Anterior cingulate cortex (tissue), 58 donors: ENCODE measurements at places on chromosomes 16 and 17.

- no peak for DNase-seq
Measured at GRCh38 chr17:81578561-81579225, 26.5 kb upstream of the FAAP100 start.

DNA sequence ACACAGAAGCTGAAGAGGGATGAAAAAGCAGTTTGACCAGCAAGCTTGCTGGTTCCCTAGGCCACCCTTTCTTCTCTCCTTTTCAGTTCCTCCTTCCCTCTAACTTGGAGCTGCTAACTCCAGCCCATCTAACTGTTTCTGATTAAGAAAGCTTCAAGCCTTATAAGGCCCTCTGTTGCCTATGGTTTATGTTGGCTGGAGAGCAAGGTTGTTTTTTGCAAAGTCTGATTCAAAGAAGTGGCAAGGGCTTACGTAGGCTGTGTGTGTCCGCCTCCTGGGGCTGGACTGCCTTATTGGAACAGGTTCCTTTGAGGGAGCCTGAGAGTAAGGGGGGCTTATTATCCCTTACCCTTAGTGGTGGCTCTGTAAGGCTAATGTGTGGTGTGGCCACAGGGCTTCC is 7.1 kb downstream of the AKAP1 start:
- no peak for DNase-seq

- no peak for DNase-seq
Measured at GRCh38 chr17:5422505-5422904, 2.5 kb downstream of the RPAIN start.

DNA sequence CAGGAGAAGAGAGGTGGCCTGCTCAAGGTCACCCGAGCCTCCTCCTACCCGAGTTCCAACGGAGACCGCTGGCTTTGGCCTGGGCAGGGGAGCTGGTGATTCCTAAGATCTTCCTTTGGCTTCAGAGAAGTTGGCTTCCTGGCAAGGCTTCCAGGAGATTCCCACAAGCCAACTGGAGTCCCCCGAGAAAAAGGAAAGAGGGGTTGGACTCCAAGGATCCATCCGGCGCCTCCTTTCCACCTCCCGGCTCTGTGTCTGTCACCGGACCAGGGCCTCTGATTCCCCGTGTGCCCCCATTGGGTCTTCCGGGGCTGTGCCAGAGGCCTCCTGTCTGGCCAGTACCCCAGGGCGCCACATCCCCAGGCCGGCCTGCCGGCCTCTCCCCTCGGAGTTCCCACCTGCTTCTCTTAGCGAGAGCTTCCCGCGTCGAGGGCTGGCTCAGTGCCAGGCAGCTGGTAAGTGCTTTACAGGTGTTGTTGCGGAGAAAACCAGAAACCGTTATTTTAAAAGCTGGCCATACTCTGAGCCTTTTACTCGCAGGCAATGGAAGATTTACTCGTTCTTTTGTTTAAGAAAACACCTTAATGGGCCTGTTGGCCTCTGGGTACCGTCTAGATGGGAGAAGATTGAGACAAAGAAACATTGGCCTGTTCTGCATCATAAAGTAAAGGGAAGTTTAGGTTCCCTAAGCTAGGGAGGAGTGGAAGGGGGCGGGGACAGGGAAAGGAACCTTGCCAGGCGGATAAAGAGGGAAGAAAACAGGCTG is 258.4 kb upstream of the SDK2 start:
- no peak for DNase-seq

- DNase-seq: no peak
Measured at GRCh38 chr16:70601576-70602575, 44.5 kb upstream of the IL34 start.

- DNase-seq: no peak
Measured at GRCh38 chr16:67387479-67388079, 5.7 kb downstream of the TPPP3 start.

- DNase-seq: no peak
Measured at GRCh38 chr17:39719563-39720355, 10.6 kb downstream of the MIEN1 start.

- DNase-seq: no peak
Measured at GRCh38 chr17:42603318-42603717, 5.9 kb downstream of the RETREG3 start.

DNA sequence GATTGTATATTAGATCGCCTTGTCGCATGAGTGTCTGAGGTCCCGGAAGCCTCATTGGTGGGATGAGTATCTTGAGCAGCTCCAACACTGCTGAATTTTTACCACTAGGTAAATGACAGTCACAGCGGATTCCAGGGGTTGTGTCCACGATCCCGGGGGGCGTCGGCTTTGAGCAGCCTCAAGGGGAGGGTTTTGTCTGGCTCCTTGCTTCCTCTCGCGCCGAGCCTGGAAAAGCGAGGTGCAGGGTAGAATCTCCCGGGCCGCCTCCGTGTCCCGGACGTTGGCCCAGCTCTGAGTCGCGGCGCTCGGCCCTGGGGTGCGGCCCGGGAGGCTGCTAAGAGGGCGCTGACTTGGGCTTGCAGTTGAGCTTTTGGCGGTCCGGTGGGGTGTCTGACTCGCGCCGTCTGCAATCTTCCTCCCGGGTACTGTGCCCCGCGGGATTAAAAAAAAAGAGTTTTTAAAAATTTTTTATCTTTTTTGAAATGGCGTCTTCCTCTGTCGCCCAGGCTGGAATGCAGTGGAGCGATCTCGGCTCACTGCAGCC is 4.5 kb downstream of the OR1F1 start:
- DNase-seq: no peak

DNA sequence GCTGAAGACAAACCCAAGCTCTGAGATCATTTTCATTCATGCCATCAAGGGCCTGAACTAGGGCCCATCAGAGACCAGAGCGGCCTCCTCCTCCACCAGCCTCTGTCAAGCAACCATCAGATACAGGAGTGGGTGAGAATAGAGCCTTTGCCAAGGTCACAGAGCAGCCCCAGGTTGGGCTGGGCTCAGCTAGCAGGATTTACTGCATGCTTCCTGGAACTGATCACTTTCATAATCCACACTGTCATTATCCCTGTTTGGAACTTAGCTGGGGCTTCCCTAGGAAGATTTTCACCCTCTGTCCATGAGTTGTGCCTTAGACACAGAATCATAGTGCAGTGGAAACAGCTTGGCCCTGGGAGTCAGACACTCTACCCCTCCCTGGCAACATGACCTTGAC is 5.1 kb downstream of the MT4 start:
- no peak for DNase-seq

DNA sequence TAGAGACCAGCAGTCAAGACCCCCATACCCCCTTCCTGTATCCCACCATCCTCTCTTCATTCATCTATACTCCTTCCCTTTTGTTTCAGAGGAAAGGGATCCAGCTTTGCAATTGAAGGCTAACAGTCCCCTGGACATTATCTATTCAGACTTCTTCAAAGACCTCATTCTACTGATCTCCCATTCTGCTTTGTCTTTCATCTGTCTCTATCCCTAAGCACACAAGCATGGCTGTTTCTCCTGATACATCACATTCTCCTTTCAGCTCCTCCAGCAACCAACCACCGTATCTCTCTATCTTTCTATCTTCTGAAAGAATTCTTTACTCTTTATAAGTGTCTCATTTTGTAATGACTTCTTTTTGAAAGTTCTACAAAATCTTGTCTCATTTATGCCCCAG is 9.7 kb upstream of the ARHGAP17 start:
- DNase-seq: no peak

DNA sequence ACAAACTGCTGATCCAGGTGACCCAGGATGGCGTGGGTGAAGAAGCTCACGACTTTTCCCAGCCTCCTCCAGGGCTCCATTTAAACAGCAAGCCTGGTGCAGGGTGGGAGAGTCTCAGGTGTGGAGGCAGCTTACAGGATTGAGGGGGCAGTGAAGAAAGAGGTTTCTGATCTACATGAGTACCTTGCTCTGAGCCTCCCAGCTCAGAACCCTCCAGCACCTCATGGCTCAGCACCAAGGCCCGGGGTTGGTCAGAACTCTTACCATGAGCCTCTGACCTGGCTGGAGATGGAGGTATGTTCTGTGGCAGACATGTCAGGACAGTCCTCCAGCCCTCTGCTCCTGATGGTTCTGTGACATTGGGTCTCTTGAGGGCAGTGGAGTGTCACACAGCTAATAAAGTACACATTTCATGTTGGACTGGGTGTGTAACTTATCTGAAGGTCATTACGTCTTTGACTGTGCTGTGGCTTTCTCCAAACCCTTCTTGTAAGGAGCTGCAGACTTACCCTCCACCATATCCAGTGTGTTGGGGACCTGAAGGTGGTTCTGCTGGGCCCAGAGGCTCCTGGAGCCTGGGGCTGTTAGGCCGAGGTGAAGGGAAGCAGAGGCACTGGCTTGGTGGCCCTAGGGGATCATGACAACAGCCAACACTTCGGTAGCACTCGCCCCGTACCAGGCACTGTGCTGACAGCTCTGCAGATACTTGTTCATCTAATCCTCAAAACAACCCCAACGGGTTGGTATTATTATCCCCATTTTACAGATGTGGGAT is 3.8 kb upstream of the DCAF7 start:
- no peak for DNase-seq

DNA sequence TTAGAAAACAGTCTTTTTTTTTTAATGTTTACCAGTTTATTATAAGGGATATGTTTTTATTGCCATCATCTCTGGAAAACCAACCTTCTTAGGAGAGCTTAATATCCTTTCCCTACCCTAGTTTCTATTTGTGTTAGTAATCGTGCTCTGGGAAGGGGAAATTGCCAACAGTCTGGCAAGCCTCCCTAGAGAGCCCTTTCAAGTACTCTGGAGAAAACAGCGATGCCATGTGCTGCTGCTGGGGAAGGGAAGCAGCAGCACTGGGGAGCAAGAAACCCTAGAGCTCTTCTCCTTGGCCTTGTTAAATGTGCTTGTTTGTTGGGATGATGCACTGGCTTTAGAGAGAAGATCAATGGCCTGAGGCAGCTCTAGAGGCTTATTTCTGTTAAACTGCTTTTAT is 10.3 kb downstream of the RETREG3 start:
- DNase-seq: no peak
